Effector memory CD4-positive, alpha-beta T cell (primary cell): ENCODE measurements at places on chromosomes 3 and 15.

GRCh38 chr3:71779674-71780377 is 5.1 kb downstream of the PROK2 start:
- no peak for DNase-seq

DNA sequence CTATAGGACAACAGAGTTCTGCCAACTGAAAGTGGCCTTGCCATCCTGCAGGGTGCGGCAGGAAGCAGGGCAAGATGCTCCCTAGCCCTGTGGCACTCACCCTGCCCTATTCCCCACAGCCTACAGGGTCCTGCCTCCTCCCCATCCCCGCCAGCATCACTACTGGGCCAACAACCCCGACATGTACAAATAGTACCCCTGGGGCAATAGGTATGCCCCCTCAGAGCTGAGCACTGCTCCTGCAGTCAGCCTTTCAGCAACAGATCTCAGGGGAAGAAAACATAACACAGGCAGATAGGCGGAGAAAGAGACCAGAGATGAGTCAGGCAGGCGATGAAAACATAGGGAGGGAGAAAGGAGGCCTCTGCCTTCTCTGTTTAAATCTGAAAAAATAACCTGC is 74.7 kb downstream of the XXYLT1 start:
- no peak for DNase-seq

DNA sequence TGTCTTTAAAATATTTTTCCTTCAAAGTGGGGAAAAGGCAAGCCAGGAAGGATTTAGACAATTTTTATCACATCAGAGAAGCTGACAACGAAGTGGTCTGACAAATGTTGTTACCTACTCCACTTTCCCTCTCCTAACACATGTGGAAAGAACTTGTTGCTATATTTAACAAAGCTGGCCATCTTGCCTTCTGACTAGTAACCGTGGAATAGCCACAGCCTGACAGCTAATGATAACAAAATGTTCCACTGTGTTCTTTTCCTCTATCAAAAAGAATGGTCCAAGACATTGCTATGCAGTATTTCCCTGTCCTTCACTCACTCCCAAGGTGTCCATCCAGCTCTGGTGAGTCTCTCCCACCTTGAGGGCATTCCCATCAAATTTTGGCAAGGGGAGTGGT is 481.4 kb upstream of the THBS1 start:
- DNase-seq, result no peak

DNA sequence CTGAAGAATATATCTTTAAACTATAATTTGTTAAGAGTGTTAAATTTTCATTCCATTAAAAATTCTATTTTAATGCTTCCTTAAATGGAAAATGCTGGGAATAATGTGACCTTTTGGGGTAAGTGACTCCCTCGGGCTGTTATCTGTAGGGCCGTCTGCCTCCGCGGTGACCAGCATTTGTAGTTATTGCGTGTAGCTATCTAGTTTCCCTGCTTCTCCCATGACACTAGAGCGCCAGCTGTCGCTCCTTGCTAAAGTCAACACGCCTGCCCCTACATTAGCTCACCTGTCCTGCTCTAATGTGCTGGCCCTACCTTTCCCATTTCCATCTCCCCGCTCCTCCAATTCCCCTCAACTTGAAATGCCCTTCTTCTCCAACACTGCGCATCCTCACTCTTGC is 12.4 kb upstream of the CHRM5 start:
- DNase-seq, result no peak

DNA sequence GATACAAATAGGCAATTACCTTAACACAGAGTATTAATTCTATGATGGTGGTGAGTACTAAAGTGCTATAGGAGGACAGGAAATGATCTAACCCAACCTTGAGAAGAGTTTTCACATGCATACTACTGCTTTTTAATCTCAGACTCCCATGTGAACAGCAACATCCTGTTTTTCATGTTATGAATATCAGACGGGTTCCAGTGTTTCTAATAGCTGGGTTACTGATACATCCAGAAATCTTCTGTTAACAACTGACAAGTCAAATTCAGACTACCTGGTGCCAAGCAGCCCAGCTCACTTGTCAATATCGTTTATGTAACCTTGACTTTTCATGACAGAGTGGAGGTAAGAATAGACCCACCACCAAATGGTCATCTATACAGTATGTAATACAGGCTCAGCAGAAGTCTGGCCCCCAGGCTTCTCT is 220.2 kb upstream of the COL8A1 start:
- DNase-seq, result no peak

DNA sequence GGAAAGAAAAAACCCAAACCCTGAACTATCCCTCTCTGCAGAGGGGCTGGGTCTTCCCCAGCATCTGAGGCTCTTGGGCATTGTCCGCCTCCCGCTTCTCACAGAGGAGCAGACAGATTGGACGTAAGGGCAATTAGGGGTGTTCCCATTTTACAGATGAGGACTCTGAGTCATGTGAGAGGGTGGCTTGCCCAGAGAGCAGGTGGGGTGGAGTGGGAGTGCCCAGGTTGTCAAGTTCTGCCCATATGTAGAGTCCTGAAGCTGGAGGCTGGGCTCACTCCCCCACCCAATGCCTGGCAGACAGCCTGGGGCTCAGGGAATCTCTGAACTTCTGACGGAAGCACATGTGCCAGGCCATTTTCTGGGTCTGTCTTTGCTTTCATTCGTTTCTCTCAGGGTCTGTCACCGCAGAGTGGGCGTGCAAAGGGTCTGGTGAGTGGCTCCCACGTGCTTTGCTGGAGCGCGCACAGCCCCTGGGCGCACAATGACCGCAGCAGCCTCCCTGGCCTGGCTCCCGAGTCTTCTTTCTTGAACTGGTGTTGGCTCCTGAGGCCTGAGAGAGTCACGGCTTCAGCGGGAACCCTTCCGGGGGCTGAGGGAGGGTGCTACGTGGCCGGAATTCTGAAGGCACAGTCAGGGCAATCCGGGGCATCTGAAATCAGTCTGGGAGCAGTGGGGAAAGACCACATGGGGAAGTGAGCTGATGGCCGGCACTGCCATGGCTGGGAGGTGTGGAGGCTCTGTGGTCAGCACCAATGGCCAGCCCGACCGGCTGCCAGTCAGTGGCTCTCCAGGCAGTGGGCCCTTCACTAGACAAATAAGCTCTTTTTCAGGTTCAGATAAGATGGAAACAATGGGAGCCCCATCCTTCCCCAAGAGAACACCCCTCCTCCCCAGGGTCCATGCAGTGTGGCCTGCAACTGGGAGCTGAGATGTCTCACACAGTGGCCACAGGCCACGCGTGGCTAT is 1.1 kb upstream of the TRPM1 start:
- no peak for DNase-seq

DNA sequence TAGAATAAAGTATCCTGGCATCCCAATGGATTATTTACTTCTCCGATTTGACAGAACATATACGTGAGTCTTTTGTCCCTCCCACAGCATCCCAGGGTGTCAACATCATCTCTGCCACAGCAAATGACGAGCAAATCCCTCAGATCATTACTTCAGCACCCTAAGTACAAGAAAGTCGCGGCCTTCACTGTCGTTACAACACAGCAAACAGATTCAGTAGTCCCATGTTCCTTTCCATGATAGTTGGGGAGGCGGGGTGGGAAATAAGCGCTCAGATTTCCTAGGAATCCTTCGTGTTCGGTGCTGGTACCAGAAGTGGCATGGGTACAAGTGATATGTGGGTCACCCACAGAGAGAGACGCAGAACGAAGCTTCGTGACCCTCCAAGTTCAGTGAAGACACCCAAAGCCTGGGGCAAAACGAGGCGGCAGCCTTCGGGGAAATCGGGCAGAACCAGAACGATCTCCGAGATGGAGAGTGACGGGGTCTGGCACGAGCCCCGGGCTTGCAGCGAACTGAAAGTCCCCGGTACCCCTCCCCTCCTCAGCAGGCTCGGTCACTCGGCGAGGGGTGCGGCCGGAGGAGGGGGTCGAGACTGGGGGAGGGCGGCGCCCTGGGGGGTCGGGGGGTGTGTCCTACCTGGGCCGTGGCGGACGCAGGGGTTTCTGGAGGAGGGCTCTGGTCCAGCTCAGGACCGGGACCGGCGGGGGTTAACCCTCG is 619 bp downstream of the TTBK2 start:
- DNase-seq, result peak; percentile 31

DNA sequence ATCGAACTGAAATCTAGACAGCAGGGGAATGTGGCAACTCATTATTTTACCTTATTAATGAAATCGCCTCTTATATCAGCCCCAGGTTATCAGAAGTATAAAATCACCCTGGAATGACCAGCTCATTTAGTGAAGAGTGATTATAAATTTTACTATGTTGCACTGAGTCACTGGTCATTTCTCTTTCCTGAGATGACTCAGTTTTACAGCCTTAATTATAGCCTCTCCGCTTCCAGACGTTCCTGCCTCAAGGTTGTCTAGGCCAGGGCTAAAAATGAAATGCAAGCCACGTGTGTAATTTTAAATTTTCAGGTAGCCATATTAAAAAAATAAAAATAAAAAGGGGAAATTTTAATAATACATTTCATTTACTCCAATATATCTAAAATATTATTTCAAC is 33.3 kb downstream of the DET1 start:
- no peak for DNase-seq

GRCh38 chr3:40333852-40334251 is 24.3 kb downstream of the EIF1B start:
- DNase-seq, result no peak

- no peak for DNase-seq
Observed at GRCh38 chr15:63655683-63656372, 58.6 kb downstream of the FBXL22 start.

DNA sequence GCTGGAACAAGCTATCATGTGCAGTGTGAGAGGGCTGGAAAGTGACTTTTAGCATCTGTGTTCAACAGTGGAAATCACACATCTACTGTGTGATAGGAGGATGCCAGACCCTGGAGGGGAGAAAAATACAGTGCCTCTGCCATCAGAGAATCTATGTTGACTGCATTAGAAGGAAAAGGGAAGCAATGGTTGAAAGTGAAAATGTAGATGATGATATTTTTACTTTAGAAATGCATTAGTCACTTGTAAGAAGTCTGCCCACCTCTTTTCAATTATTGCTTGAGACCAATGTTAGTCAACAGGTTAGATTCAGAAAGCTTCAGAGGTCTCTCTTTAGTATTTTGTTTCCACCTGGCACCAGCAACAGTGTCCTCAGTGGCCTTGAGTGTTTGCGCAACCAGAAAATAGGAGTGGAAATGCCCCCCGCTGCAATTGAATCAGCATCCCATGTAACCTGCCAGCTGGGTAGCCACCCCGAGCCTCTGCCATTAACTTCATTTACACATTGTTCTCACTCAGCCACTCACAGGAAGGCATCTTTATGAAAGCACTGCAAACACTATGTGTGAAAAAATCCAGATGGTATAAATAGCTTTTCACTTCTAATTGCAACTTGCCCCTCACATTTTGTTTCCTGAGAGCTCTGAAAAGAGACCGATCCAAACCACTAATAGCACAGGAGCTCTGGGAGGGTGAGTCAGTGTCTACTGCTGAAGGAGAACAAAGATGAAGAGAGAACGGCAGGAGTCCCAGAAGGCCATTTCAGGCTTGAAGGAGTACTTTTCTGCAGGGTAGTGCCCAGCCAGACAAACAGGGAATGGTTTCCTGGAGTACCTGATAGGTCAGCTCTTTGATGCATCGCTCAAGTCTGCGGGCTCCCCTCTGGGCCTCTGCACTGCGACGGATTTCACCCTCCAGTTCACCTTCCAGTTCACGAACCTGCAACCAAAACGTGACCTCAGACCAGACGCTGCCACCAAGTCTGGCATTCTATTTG is 92.1 kb downstream of the HHLA2 start:
- no peak for DNase-seq

DNA sequence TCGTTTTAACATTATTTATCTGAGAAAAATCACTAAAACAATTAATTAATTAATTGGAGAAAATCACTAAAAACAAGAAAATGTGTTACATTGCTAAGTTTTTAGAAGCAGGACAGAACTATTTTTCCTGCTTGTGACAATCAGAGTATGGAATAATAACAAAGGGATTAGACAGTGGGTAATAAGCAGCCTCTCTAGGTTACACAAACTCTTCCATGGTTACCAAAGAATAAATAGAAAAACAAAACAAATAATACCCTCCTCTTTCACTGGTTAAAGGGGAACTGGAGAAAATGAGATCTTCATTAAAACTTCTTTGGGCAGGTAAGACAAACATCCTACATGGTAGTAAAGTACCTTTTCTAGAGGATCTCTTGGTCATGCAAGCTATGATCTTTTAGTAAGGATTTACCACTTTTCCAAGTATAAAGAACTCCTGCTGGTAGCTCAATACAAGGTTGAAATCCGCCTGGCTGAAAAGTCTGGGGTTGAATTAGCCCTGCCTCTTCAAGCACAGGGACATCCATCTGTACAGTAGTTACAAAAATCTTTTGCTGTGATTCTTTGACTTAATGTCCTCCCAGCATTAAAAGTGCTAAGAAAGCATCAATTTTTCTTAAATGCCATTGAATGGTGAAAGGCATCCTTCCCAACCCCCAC is 2.5 kb upstream of the PLCH1 start:
- no peak for DNase-seq

- DNase-seq, result no peak
Observed at GRCh38 chr3:19348941-19349564, 200.7 kb downstream of the KCNH8 start.

- DNase-seq, result no peak
Observed at GRCh38 chr3:122754929-122755328, 38.7 kb downstream of the HSPBAP1 start.

GRCh38 chr15:100986158-100986896 is 67.2 kb downstream of the LRRK1 start:
- no peak for DNase-seq

- DNase-seq, result no peak
Observed at GRCh38 chr15:86139828-86140227, 60.2 kb downstream of the AGBL1 start.

- DNase-seq, result no peak
Observed at GRCh38 chr3:42224178-42224577, 41.8 kb downstream of the CCK start.
